ENCODE measurements at places on chromosomes 1 and 21.

GRCh38 chr21:44370027-44370735 lies 16.8 kb downstream of the TRPM2 start:
- DNase-seq: peak; percentile 73

DNA sequence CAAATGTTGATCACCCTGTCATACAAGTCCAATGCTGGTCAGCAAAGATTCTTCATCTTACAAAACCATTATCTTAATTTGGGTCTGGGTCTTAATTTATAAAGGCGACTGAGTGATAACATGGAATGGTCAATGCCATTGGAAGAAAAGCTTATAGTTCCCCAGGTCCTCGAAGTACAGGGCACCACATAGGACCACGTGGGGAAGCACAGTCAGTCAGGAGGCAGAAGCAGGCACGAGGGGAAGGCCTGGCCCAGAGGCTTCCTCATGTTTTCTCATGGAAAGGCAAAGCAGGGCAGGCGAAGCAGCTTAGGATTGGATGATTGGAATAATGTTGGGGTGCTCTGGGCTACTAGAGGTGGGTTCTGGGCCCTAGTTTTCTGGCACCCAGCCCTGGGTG lies 175.7 kb downstream of the FASLG start:
- DNase-seq: no peak

DNA sequence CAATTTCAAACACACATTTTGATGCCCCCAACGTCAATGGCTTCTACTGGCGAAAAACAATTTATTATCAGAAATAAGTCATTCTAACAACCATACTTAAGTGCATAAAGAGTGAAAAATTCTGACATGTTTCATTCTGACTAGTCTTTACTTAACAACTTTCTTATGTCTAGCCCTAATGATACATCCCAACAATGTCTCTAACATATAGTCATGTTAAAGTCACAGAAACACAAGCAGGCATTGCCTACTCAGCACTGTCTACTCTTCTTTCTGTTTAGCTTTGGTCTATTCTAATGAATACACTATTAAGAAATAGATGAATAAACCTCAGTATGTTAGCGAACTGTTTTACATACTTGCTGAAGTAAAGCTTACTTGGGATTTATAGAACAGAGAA lies 105.8 kb upstream of the DUSP10 start:
- no peak for DNase-seq

GRCh38 chr1:86504895-86505563 lies 36.3 kb downstream of the CLCA1 start:
- no peak for DNase-seq

GRCh38 chr1:1990222-1990621 lies 13.4 kb downstream of the CFAP74 start:
- DNase-seq: no peak

DNA sequence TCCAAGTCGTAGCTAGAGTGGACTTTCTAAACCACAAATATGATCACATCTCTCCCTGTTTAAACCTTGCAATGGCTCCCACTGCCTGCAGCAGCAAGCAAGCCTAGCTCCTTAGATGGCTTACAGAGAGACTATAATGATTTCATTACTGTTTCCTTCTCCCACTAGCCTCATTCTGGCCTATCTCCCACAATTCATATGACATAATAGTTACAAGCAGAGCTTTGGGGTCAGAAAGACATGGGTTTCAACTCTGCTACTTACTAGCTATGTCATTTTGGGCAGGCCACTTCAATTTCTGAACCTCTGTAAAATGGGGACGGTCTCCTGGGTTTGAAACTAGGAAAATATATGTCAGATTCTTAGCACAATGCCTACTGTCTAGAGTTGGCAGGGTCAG lies 143.3 kb downstream of the TRABD2B start:
- DNase-seq: no peak

- DNase-seq: no peak
Measured at GRCh38 chr21:46418265-46418946, 40.3 kb upstream of the DIP2A start.

GRCh38 chr1:6248932-6249738 lies 5.2 kb downstream of the HES3 start:
- DNase-seq: no peak

DNA sequence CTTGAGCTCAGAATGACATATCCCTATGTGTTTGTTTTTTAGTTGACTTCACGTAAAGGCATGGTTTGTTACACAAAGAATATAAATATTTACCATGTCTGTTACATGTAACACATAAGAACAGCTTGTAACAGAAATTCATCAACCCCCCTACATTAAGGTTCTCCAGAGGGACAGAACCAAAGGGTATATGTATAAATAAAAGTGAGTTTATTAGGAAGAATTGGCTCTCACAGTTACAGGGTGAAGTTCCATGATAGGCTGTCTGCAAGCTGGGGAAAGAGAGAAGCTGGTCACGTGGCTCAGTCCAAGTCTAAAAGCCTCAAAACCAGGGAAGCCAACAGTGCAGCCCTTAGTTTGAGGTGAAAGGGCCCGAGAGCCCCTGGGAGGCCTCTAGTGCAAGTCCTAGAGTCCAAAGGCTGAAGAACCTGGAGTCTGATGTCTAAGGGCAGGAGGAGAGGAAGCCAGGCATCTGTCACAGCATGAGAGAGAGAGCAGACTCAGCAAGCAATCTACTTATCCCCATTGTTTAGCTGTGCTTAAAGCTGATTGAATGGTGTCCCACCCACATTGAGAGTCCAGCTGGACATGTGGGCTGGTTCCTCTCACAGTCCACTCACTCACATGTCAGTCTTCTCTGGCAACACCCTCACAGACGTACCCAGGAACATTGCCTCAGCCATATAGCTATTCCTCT lies 15.8 kb downstream of the THRAP3 start:
- no peak for DNase-seq

GRCh38 chr1:67939186-67939743 lies 106.0 kb upstream of the GNG12 start:
- no peak for DNase-seq

DNA sequence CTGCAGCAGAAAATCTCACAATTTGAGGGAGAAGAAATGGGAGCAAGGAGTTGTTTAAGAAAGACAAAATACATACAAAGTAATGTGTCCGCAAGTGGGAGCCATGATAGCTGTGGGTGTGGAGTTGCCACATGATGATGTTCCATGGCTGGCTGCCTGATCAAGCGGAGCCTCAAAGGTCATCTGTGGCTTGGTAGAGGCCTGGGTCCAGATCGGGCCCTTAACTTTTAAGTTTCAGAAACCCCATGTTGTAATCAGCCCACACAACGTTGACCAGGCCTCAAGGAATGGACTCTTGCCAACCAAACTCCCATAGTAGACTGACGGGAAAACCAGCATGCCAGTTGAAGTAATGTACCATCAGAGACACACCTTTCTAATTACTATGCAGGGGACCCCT lies 64.7 kb upstream of the ANGPTL1 start:
- no peak for DNase-seq
